Left renal pelvis (tissue), 4 donors: ENCODE measurements at places on chromosomes 5 and 9.

DNA sequence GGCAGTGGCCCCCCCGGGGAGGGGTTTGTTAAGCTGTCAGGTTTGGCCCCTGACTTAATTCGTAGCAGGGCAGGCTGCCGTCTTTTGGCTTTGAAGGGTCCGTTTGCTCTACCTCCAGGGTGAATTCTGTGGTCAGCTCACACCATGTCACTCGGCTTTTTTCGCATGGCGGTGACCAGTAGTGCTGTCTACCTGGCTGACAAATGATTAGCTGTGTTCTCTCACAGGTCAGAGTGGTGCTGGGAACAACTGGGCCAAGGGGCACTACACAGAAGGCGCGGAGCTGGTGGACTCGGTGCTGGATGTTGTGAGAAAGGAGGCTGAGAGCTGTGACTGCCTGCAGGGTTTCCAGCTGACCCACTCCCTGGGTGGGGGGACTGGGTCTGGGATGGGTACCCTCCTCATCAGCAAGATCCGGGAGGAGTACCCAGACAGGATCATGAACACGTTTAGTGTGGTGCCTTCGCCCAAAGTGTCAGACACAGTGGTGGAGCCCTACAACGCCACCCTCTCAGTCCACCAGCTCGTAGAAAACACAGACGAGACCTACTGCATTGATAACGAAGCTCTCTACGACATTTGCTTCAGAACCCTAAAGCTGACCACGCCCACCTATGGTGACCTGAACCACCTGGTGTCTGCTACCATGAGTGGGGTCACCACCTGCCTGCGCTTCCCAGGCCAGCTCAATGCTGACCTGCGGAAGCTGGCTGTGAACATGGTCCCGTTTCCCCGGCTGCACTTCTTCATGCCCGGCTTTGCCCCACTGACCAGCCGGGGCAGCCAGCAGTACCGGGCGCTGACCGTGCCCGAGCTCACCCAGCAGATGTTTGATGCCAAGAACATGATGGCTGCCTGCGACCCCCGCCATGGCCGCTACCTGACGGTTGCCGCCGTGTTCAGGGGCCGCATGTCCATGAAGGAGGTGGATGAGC is 1.4 kb downstream of the TUBB4B start:
- DNase-seq: no peak

DNA sequence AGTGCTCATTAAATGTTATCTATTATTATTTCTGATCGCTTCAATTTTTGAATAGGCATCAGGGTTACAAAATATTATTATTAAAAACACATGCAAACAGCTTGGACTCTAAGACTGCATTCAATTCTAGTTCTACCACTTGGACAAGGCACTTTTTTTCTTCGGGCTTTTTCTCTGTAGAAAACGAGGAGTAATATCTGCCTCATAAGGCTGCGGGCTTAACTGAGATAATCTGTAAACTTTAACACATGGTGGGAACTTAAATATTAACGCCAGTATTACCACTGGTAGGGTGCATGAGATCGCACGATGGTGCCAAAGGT is 511 bp upstream of the SPDL1 start:
- no peak for DNase-seq

DNA sequence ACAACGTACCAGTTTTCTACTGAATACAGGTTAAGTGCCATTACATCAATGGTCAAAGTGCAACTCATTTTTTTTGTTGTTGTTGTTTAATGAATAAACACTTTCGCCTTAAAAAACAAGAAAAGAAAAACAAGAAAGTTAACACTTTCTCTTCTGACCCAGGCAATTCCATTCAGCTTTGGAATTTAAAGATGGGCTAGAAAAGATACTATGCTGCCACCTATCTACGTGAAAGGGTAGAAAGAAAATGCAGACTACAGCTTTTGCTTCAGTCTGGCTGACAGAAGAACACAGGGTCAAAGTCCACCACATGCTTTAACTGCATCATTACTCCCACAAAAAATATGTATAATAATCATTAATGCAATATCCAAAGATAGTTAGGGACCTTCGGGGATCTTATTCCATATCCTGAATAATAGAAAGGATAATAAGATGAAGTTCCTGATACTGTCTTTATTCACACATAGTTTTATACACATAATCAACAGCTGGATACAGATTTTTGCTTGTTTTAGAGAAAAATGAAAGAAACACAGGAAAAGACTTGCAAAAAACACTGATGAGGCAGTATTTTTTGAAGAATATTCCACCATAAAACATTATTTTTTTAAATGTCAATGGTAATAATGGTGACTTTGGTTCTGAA is 40.4 kb downstream of the ZDHHC21 start:
- DNase-seq: no peak

DNA sequence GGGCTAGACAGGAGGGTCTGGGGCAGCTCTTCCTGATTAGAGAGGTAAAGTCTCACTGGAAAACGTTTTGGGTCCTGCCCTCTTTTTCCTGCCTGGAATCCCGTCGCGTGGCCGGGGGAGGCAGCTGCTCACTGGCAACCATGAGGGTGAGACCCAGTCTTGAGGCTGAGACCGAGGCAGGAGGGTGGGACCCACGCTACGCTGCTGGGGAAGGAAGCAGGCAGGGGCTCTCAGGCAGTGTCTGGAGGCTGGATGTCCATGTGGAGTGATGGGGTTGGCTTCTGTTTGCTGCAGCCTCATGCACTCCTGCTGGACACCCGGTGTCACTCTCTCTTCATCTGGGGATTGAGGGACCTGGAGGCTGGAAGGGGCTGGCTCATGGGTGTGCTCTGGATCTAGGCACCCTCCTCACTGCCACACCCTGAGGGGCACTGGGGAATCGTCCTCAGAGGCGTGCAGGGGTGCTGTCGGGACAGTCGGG is 11.3 kb upstream of the SLC2A6 start:
- DNase-seq: no peak

GRCh38 chr9:129415942-129416651 is 204.8 kb downstream of the C9orf50 start:
- DNase-seq: no peak

DNA sequence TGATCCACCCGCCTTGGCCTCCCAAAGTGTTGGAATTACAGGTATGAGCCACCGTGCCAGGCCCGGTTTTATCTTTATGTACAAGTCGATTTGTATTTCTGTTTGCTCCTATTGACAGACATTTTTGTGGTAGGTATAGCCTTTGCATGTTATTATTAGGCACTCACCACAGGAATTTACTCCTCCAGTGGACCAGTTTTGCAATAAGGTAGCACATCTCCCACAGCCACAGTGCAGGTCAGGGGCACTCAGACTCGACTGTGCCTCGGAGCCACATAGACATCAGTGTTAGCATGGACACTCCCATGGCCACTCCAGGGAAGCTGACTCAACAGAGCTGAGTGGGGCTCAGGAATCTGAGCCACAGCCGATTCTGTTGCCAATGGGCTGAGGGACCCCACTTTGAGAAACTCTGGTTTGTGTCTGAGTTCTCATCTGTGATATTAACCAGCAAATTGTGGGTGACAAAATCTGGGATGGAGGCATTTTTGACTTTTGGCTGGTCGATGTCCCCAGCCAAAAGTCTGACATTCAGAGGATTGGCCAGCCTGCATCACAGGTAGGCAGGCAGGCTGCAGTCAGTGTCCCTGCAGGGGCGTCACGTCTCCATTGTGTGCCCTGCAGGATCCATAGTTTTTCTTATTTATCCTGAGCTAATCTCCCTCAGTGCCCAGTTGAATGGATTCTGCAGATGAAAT is 15.0 kb upstream of the SHB start:
- no peak for DNase-seq

- DNase-seq: no peak
Observed at GRCh38 chr5:143251946-143252345, 151.5 kb downstream of the NR3C1 start.
